ENCODE measurements at places on chromosomes 4 and X.

GRCh38 chr4:90095000-90095399 is 32.2 kb upstream of the CCSER1 start:
- no peak for DNase-seq

GRCh38 chr4:10106421-10107039 is 10.1 kb downstream of the WDR1 start:
- DNase-seq: no peak

GRCh38 chrX:103830848-103831247 is 1.2 kb downstream of the RAB9B start:
- DNase-seq: no peak

DNA sequence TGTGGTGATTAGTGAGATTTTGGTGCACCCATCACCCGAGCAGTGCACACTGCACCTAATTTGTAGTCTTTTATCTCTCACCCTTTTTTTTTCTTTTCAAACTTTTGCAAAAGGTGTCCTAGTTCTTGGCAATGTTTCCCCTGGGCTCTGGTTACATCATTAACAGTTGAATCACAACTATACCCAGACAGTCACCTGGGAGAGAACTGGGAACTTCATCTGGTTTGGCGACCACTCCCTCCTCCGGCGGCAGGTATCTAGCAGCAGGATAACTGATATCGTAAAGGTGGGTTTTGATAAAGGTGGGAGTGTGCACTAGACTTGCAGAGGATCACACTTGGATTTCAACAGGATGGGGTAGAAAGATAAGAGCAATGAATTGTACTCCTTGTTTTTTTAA is 140.5 kb downstream of the CHIC2 start:
- no peak for DNase-seq

DNA sequence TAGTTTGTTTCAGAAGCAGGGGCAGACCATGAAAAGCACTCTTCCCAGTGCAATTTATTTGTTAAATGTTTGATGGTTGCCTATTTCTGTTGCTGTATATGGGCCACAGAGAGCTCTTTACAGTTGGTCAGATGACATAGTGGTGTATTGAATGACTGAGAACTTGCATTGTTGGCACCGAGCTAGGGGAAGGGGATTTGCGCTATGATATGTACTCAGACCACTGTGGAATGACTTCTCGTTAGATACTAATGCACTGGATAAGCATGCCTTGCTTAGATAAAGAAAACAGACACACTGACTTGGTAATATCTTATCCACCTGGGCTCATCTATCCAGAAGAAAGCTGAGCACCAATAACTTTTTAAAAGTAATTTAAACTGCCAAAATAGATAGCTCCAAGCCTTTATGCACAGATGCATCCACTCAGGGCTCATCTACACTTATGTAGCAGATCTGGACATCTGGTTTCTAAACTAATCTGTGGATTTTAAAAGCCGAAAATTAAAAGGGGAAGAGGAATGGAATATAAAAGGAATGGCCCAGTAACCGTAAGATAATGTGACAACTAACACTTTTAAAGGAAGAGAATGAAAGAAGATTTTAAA is 132.7 kb downstream of the GATB start:
- DNase-seq: no peak

DNA sequence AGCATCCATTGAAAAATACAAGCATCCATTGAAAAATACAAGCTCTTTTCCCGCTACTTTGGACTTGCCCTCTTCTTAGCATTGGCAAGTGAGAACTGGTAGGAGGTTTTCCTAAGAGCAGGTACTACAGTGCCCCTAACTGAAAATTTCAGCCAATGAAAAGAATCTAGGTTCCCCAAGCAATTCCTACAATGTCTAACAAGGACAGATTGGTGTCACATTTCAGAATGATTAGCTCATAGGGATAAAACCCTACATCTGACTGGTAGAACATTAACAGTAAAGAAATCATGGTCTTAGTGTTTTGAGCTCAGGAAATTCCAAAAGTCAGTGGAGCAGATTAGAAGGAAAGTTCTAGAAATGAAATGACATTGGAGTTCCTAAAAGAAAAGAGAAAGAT is 68.6 kb upstream of the QRFPR start:
- DNase-seq: no peak

GRCh38 chr4:167274351-167274750 is 40.1 kb upstream of the SPOCK3 start:
- no peak for DNase-seq

DNA sequence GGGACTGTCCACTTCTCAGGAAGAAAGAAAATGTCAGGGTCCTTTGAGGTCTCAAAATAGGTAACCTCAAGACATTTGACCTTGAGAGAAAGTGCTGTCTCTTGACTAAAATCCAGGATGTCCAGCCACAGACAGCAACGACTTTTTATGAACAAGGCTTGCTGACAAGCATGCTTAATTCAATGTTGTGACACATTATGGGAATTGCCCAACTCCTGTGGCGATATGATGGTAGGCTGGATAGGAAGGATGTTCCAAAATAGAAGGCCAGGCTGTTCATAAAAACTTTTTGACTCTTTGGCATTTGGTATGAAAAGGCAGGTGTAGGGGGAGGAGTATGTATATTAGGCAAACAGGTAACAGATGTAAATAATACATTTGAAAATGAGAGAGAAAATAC is 50.8 kb upstream of the EDNRA start:
- DNase-seq: no peak

DNA sequence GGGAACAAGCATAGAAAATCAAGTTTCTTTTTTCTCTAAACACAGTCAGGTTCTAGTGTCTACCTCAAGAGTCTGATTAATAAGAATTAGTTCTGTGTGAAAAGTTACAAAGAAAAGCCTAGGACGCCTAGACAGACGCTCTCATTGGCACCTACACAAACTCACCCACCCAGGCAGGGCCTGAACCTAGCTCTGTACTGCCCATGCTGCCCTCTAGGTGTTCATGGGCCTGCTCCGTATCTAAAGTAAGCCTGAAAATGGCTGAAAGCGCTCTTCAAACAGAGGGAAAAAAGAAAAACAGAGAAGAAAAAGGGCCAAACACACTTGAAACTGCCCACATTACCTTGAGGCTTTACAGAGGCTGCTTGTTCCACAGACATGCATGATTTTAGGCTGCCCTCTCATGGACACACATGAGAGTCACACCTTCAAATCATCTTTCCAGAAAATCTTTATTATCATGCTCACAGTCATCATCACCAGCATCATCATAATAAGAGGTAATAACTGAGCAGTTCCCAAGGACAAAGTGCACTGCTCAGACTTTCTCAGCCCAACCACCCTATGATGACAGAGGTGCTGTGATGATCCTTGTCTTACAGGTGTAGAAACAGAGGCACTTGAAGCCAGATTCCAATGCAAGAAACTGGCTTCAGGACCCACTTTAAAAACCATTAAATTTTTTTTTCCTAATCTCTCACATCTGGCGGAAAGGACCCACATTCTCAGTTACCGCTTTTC is 49.6 kb downstream of the MAP7D2 start:
- no peak for DNase-seq

GRCh38 chrX:74248889-74249288 is 55.1 kb upstream of the ZCCHC13 start:
- no peak for DNase-seq
